ENCODE measurements at places on chromosomes 2 and 18.

DNA sequence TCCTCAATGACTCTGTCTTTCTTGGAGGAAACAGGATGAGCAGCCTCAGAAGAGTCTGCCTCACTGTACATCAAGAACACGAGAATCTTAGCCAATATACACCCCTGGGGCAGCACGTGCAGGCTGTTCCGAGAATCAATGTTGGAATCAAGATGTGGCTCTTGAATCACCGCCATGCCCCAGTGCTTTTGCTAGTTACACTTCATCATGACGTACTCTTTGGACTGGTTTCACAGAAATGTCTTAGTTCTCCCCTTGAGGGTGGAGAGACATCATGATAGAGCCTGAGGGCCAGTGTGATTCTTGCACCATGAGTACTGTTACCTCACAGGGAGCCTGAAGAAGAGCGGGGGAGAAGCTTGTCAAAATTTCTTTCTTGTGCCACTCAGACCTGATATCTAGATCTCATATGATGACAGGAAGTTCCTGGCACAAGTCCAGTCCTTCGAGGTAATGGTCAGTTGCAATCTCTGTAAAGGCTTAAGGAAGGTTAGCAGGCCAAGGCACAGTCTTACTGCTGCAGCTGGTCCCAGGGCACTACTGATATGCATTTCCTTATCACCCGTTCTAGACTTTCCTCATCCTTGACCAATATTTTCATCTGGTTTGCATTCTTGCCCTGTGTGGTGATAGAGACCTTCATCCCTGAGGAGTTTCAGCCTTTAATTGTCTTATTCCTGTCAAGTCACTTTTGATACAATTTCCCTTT lies 28.2 kb upstream of the STAT4 start:
- peaks cover 10% of the 10 kb centered on the region for H3K4me1 ChIP-seq
- no peak overlapping the region for H3K4me3 ChIP-seq
- no peaks in the 10 kb centered on the region for H3K36me3 ChIP-seq

- DNase-seq = no peak
- H3K36me3 ChIP-seq = peaks cover 18% of the 10 kb centered on the region
- H3K27me3 ChIP-seq = no peaks in the 10 kb centered on the region
- no peak overlapping the region for H3K4me3 ChIP-seq
Measured at GRCh38 chr2:234976479-234977227, 24.8 kb downstream of the SH3BP4 start.

DNA sequence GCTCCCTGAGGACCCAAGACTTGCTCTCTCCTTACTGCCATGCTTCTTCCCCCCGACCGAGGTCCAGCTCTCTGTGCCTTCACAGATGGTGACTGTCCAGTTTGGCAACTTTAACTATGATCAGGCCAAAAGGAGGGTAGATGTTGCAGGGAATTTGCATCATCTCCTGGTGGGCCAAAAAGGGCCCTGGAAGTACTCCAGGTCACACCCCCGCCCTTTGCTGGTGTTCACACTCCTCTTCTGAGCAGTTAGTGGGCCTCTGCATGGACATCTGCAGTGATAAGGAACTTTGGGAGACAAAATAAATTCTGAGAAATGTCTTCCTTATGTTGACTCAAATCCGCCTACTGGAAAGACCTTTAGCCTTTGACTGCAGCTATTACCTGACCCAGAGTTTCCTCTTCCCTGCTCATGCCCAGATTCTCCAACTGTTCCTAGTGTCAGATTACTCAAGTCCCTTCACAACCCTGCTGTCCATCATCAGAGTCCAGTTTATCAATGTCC lies 234.4 kb downstream of the LOXHD1 start:
- no peak overlapping the region for H3K4me3 ChIP-seq
- H3K4me1 ChIP-seq = peaks cover 37% of the 10 kb centered on the region
- H3K27me3 ChIP-seq = no peaks in the 10 kb centered on the region

DNA sequence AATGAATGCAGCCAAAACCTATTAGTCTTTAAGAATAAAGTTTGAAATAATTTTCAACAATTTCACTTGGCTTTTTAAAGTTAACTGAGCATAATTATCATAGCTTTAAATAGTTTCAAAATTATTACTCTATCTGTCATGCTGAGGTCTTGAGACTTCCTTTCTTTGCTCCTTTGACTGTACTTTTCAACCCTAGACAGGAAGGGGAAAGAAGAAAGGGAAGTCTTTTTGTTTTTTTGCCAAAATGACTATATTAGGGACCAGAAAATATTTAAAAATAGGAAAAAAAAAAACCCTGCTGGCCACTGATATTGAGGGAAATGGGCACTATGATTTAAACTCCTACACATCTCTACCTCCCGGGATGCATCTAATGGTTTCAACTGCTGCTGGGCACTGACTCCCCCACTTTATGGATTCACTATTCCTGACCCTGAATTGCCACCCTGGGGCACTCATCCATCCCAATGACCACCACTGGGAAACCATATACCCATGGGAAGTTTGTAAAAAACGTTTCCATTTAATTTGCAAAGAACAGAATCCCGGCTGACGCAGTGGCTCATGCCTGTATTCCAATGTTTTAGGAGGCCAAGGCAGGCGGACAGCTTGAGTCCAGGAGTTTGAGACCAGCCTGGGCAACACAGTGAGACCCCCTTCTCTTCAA lies 50.5 kb downstream of the GAREM1 start:
- H3K4me1 ChIP-seq = peaks cover 9% of the 10 kb centered on the region
- H3K36me3 ChIP-seq = no peaks in the 10 kb centered on the region
- DNase-seq = no peak
- H3K27me3 ChIP-seq = no peaks in the 10 kb centered on the region
- no peak overlapping the region for H3K4me3 ChIP-seq

GRCh38 chr18:5582076-5582475 lies 38.3 kb upstream of the EPB41L3 start:
- no peaks in the 10 kb centered on the region for H3K36me3 ChIP-seq
- H3K27me3 ChIP-seq = no peaks in the 10 kb centered on the region
- H3K4me3 ChIP-seq = no peak overlapping the region

DNA sequence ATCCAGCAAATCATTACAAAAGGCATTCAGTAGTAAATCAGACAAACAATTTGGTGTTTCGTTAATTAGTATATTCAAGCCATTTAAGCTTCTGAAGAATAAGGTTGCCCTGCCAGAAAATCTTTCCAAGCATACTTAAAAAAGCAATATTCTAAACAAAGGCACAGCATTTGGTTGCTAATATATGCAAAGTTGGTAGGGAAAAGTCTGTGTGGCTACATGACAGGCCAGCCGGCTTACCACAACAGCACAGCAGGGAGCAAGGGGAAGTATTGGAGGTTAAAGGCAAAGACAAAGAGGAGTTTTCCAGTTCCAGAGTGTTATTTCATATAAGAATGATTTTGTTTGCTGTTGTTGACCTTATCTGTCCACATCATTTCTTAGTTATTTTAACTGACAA lies 282.3 kb downstream of the MBD5 start:
- H3K27me3 ChIP-seq = no peaks in the 10 kb centered on the region
- peak overlapping the region; percentile 52 for H3K4me3 ChIP-seq
- DNase-seq = peak; percentile 54
- peak overlapping the region; percentile 67 for H3K27ac ChIP-seq

DNA sequence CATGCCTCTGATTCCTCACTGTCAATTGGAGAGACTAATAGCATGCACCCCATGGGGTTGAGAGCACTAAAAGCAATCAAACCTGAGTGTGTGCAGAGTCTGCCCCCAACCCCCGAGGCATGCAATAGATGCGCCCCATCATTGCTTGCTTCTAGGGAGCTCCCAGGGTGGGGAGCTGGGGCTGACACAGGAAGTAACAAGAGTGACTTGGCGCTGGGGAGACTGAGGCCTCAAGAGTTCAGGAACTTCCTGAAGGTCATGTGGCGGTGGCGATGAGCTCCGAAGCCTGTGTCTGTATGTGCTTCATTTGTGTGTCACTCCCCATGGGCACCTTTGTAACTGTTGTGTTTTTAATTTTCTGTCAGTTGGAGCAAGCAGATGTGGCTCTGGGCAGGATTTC lies 61.2 kb downstream of the CTIF start:
- H3K27me3 ChIP-seq = no peaks in the 10 kb centered on the region
- peaks cover 10% of the 10 kb centered on the region for H3K4me1 ChIP-seq
- H3K27ac ChIP-seq = no peak overlapping the region

GRCh38 chr2:191927991-191928390 lies 81.1 kb upstream of the CAVIN2 start:
- H3K27me3 ChIP-seq = no peaks in the 10 kb centered on the region
- peaks cover 31% of the 10 kb centered on the region for H3K4me1 ChIP-seq
- no peak for DNase-seq
- peak overlapping the region; percentile 0 for H3K4me3 ChIP-seq
- peaks cover 2% of the 10 kb centered on the region for H3K36me3 ChIP-seq

DNA sequence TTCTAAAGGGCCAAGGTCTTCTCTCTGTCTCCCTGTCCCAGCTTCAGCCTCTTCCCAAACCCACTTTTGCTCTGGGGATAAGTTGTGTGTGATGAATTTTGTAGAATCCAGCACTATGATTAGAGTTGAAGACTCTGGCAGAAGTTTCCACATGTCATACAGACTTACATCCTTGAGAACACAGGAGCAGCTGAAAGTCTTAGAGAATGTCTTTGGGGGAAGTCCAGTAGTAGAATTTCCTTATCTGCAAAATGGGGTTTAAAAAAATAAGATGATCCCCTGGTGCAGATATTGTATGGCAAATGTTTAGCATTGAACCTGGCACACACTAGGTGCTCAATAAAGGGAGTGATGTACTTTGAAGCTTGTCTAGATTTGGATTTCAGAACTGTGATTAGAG lies 65.2 kb downstream of the TMEM247 start:
- DNase-seq = no peak
- H3K27me3 ChIP-seq = no peaks in the 10 kb centered on the region
- no peak overlapping the region for H3K27ac ChIP-seq
- H3K4me1 ChIP-seq = peaks cover 29% of the 10 kb centered on the region
- H3K36me3 ChIP-seq = peaks cover 2% of the 10 kb centered on the region
- H3K4me3 ChIP-seq = 0 out of 2 replicates have a peak overlapping the region, but pooled peaks have one; percentile 84

DNA sequence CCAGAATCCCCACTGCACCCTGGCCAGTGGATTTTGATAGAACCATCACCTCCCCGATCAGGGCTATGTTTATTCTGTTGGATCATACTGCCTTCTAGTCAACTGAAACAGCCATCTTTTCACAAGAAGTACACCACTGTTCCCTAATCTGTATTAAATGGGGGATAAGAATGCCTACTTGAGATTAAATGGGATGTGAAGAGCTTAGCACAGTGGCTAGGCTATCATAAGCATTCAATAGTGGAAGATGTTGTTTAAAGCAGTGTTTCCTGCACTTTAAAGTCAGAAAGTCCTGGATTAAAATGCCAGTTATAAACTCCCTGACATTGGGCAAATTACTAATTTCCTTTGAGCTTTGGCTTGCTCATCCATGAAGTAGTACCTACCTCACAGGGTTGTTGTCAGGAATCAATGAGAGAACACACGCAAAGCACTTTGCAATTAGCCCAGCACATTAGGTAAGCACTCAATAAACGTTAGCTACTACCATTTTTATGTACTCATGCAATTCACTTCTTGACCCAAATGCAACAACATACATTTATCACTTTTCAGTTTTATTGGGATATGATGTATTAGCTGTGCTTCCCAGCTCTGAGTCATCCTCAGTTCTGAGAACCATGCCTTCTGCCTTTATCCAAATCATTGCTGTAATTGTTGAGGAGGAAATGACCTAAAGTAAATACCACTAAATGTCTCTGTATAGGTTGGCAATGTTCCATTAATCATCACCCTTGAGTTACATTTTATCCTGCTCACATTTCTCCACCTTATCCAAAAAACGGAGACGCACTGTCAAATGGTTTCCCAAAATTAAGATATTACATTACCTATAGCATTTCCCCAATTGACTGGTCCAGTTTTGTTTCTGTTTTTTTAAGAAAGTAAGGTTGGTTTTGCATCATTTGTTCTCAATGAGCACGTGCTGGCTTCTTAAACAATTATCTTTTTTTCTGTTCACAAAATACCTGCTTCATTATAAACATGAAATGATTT lies 2.1 kb downstream of the TMEM247 start:
- H3K27me3 ChIP-seq = peaks cover 4% of the 10 kb centered on the region
- H3K36me3 ChIP-seq = peaks cover 21% of the 10 kb centered on the region
- H3K4me1 ChIP-seq = peaks cover 20% of the 10 kb centered on the region
- no peak overlapping the region for H3K27ac ChIP-seq

DNA sequence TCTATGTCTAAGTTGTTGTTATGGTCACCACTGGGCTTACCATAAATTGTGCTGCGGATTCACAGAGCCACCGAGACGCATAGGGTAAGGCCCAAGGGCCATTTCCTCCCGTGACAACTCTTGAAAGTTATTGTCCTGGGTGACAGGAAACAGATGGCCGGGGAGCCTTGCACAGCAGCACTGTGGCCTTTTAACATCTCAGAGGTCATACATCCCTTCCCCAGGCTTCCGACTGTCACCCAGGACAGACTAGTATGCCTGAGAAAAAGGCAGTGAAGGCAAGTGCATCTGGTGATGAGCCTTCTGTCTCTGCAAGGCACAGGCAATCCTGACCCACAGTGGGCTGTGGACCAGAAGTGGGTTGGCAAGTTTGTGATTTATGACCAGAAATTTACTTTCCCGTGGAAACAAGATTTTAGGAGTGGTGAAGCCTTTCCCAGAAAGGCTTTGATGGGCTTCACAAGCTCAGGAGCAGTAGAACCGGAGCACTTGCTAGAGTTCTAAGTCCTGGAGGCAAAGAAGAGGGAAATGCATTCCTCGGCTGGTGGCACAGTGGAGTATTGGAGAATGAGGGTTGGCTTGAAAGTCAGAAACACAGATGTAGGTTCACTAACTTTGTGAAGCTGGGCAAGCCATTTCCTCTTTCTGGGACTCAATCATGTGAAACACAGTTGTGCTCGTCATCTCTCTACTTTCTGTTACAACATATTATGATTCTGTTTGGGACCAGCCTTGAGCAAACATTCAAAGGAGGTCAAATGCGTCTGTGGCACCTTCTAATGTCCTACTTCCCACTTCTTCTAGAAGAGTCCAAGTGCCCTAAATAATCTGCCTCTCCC lies 2.0 kb upstream of the CAPN14 start:
- H3K4me3 ChIP-seq = no peak overlapping the region
- H3K27me3 ChIP-seq = no peaks in the 10 kb centered on the region
- H3K4me1 ChIP-seq = peaks cover 6% of the 10 kb centered on the region
- H3K27ac ChIP-seq = no peak overlapping the region
- no peak for DNase-seq

GRCh38 chr2:143803936-143804335 lies 674.7 kb downstream of the ARHGAP15 start:
- peaks cover 3% of the 10 kb centered on the region for H3K36me3 ChIP-seq
- H3K27ac ChIP-seq = no peak overlapping the region
- peaks cover 28% of the 10 kb centered on the region for H3K4me1 ChIP-seq

All from WTC11 (cell line).